ENCODE measurements at places on chromosomes 16 and 17. TPM values are rescaled to one million over a fixed set of nuclear protein-coding genes. Genes with fewer than 3 reads are reported as not detected.

GRCh38 chr17:564526-565065, 150.0 kb downstream of the VPS53 start:
- H3K4me1 ChIP-seq, result no peaks in the 10 kb centered on the region
- H3K4me3 ChIP-seq, result no peak overlapping the region
- DNase-seq, result no peak
- no peaks in the 10 kb centered on the region for H3K27me3 ChIP-seq
- H3K36me3 ChIP-seq, result no peaks in the 10 kb centered on the region

DNA sequence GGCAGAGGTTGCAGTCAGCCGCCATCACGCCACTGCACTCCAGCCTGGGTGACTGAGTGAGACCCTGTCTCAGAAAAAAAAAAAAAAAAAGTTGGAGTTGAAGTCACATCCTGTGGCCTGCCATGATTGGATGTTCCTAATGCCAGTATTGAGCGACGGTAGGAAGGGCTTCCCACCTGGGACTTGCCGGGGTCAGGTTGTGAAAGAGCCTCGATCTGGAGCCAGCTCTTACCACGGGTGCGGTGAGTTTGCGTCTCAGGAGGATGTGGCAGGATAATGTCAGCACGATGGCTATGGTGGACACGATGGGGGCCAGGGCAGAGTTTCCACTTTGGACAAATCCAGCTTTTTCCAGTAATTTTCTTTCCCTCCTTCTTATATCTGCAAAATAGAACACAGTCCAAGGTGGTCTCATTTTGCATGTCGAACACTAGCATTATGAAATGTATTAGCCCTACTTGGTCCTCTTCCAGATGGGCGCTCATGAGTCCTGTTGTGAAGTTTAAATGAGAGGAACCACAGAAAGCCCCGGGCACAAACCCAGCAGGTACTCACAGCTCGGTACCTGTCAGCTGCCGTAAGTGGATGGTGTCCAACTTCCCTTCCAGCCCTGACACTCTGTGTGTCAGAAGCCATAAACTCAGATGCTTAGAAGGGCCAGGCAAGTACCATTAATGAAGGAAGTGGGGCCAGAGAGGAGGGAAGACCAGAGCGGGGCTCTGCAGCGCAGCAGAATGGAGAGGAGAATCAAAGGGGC, 22.2 kb downstream of the ABCC12 start:
- H3K27me3 ChIP-seq, result no peaks in the 10 kb centered on the region
- H3K36me3 ChIP-seq, result no peaks in the 10 kb centered on the region
- no peak overlapping the region for H3K4me3 ChIP-seq
- no peak for DNase-seq
- no peak overlapping the region for H3K27ac ChIP-seq
- H3K4me1 ChIP-seq, result no peaks in the 10 kb centered on the region

DNA sequence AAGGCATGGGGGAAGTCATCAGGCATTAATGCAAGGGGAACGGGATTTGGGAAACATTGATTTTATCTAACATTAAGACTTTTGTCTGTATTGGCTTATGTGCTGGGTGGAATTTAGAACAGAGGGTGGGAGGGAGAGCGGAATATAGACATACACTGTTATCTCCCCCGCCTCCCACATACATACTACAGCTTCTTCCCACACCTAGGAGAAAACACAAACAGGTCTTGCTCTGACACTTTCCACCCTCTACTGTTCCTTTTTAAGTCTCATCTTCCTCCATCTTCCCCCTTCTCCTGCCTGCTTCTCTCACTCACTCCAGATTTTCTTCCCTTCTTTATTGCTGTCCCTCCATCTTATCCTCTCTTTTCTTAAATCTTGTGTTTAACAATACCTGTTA, 425 bp downstream of the OR4D1 start:
- no peaks in the 10 kb centered on the region for H3K27me3 ChIP-seq
- H3K36me3 ChIP-seq, result no peaks in the 10 kb centered on the region
- H3K27ac ChIP-seq, result no peak overlapping the region
- no peaks in the 10 kb centered on the region for H3K4me1 ChIP-seq
- DNase-seq, result no peak
- no peak overlapping the region for H3K4me3 ChIP-seq

DNA sequence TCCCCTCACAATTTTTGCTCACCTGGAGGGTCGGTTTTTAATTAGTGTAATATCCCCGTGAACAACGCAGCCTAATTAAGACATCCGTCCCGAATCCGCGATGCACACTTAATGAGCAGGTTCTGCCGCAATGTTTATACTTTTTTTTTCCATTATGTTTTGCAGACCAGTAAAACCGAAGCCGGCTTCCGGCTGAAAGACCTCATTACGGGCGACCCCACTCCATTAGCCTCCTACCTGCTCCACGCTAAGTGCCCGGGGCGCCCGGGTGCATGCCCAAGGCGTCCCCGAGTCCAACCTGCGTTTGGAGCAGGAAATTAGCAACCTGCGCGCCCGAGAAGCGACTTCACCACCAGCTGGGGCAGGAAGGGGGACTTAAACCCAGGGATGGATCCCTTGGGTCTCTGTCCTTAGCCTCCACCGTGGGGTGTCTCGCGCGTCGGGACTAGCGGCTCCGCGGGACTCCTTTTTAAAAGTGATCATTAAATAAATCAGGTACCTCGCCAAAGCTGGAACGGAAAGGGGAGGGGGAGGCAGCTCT, 1.7 kb downstream of the RBFOX3 start:
- no peak for DNase-seq
- H3K4me1 ChIP-seq, result no peaks in the 10 kb centered on the region
- no peak overlapping the region for H3K4me3 ChIP-seq
- H3K27me3 ChIP-seq, result peaks cover 47% of the 10 kb centered on the region

DNA sequence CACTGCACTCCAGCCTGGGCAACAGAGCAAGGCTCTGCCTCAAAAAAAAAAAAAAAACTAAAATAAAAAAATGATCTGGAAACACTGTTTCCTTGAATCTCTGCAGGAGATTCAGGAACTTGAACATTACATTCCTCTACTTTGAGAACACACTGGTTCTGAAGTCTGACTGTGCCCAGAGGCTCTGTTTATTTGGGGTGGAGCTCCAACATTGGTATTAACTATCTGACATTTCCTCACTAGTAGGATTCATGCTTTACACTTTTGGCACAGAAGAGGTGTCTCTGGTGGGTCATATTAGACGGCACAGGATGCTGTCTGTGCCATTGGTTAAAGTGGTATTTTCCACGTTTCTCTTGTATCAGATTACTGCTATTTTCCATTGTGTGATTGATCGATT, 10.4 kb downstream of the SULT1A2 start:
- no peaks in the 10 kb centered on the region for H3K4me1 ChIP-seq
- no peaks in the 10 kb centered on the region for H3K36me3 ChIP-seq
- no peak for DNase-seq
- no peak overlapping the region for H3K27ac ChIP-seq
- H3K27me3 ChIP-seq, result no peaks in the 10 kb centered on the region

GRCh38 chr17:731644-732066, 741 bp upstream of the TLCD3A start:
- no peaks in the 10 kb centered on the region for H3K36me3 ChIP-seq
- H3K27me3 ChIP-seq, result no peaks in the 10 kb centered on the region
- peak overlapping the region; percentile 76 for H3K4me3 ChIP-seq
- no peaks in the 10 kb centered on the region for H3K4me1 ChIP-seq

- no peaks in the 10 kb centered on the region for H3K4me1 ChIP-seq
- H3K36me3 ChIP-seq, result no peaks in the 10 kb centered on the region
- no peaks in the 10 kb centered on the region for H3K27me3 ChIP-seq
- peak; percentile 4 for DNase-seq
These were observed 198.0 kb upstream of the MPHOSPH6 start for GRCh38 chr16:82368041-82368440.

GRCh38 chr17:27544350-27545131, 86.4 kb upstream of the LGALS9 start:
- no peaks in the 10 kb centered on the region for H3K36me3 ChIP-seq
- H3K4me3 ChIP-seq, result no peak overlapping the region
- DNase-seq, result peak; percentile 88
- peaks cover 61% of the 10 kb centered on the region for H3K4me1 ChIP-seq
- H3K27me3 ChIP-seq, result 0 out of 2 replicates have a peak, but pooled peaks cover 3% of the 10 kb centered on the region

CCL1 gene
- total RNA-seq, result not detected

GRCh38 chr17:71208111-71208704, 912.6 kb upstream of the SOX9 start:
- no peaks in the 10 kb centered on the region for H3K27me3 ChIP-seq
- H3K4me1 ChIP-seq, result no peaks in the 10 kb centered on the region
- no peak overlapping the region for H3K27ac ChIP-seq
- H3K36me3 ChIP-seq, result no peaks in the 10 kb centered on the region
- no peak overlapping the region for H3K4me3 ChIP-seq

GRCh38 chr16:58152246-58152868, 23.2 kb upstream of the CFAP20 start:
- no peak for DNase-seq
- H3K27me3 ChIP-seq, result no peaks in the 10 kb centered on the region
- no peaks in the 10 kb centered on the region for H3K36me3 ChIP-seq
- no peak overlapping the region for H3K4me3 ChIP-seq
- no peaks in the 10 kb centered on the region for H3K4me1 ChIP-seq

GRCh38 chr17:16477255-16477654, 14.7 kb downstream of the LRRC75A start:
- no peaks in the 10 kb centered on the region for H3K27me3 ChIP-seq
- H3K36me3 ChIP-seq, result no peaks in the 10 kb centered on the region
- no peak overlapping the region for H3K4me3 ChIP-seq
- H3K27ac ChIP-seq, result peak overlapping the region; percentile 18

GRCh38 chr16:85146922-85147651, 34.8 kb upstream of the CIBAR2 start:
- H3K27ac ChIP-seq, result peak overlapping the region; percentile 80
- H3K4me3 ChIP-seq, result peak overlapping the region; percentile 33
- peaks cover 60% of the 10 kb centered on the region for H3K4me1 ChIP-seq
- no peaks in the 10 kb centered on the region for H3K27me3 ChIP-seq

- no peaks in the 10 kb centered on the region for H3K36me3 ChIP-seq
- H3K4me1 ChIP-seq, result no peaks in the 10 kb centered on the region
- H3K4me3 ChIP-seq, result no peak overlapping the region
- no peaks in the 10 kb centered on the region for H3K27me3 ChIP-seq
These were observed 2.9 kb downstream of the PHKB start for GRCh38 chr16:47463771-47464624.

DNA sequence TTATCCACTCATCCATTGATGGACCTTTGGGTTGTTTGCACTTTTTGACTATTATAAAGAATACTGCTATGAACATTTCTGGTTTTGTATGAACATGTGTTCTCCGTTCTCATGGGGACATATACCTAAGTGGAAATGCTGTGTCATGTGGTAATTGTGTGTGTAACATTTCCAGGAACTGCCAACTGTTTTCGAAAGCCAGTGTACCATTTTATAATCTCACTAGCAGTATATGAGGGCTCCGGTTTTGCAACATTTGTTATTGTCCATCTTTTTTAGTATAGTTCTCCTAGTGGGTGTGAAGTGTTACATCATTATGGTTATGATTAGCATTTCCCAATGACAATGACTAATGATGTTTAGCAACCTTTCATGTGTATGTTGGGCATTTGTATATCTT, 5.1 kb upstream of the TRIM25 start:
- DNase-seq, result no peak
- H3K27me3 ChIP-seq, result no peaks in the 10 kb centered on the region
- H3K4me1 ChIP-seq, result peaks cover 18% of the 10 kb centered on the region
- H3K4me3 ChIP-seq, result no peak overlapping the region
- no peak overlapping the region for H3K27ac ChIP-seq

Data from SJCRH30 (cell line).